NCI-H1092 (cell line): ENCODE measurements at places on chromosomes 4 and X.

DNA sequence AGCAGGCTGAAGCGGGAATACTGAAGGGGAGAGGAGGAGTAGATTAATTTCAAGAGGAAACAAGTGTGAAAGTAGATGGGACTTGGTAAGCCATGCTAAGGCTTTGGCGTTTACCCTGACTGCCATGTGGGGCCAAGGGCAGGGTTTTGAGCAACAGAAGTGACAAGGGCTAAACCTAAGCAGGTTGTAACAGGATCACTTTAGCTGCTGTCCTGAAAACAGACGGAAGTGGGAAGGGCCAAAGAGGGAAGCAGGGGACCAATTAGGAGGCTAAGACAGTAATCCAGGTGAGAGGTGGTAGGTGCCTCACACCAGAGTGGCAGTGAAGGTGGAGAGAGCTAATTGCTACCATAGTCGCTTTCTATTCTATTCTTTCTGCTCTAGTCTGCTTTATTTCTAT, 166.5 kb downstream of the PJA1 start:
- DNase-seq = no peak

DNA sequence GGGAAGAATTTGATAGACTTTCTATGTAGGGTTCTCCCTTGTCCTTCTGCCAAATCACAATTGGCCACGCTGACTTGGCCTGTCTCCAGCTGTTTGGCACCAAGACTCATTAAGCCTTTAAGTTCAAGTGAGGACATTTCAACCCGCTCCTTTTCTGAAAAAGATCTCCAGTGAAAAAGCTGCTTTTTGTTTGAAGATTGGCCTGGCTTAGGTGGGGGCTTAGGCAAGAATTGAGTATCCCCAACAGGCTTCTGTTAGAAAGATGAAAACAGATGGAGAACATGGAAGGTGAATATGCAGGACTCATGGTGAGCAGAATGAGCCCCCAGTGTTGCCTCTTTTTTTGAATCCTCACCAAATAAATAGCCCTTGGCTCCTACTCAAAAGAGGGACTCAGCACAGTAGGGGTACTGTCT, 28.5 kb upstream of the LIMCH1 start:
- DNase-seq = peak; percentile 36

DNA sequence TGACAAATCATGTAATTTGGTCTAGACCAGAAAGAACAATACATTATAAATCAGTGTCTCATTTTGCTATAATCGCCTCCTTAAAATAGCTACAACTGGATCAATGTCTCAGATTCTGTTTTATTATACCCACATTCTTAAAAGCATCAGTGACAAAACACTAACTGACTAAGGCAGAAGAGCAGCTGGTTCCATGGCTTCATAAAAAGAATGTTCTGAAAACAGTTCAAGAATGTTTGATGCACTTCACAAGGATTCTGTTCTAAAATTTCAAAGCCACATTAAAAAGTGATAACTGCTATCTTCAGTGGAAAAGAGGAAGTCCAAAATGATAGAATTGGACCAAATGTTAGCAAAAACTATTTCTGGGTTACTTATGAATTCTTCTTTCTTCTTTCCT, 69.8 kb downstream of the COL25A1 start:
- DNase-seq = no peak

DNA sequence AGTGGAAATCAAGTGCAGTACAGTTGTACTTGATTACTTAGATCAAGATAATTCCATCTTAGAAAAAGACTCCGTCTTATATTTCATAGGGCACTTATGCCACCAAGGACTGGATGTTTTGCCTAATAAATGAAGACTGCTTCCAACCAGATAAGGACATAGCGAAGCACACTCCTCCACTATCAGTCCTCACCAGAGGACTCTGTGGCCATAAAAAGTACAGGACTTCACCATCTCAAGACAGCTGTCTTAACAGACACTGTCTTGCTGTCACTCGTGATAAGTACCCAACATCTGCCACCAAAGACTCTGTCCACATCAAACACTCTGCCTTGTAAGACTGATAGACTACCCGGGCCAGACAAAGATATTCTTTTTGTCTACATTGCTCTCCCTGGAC, 352.0 kb downstream of the TRAM1L1 start:
- no peak for DNase-seq

GRCh38 chr4:48340276-48340964, 909 bp upstream of the SLAIN2 start:
- DNase-seq = no peak

- no peak for DNase-seq
Measured at GRCh38 chrX:22912616-22913015, 87.1 kb upstream of the DDX53 start.

GRCh38 chrX:16082470-16083085, 40.8 kb upstream of the GRPR start:
- no peak for DNase-seq

GRCh38 chrX:103498786-103499185, 20.5 kb downstream of the RAB40A start:
- no peak for DNase-seq

- no peak for DNase-seq
Measured at GRCh38 chrX:153989973-153990655, 17.6 kb downstream of the TMEM187 start.

DNA sequence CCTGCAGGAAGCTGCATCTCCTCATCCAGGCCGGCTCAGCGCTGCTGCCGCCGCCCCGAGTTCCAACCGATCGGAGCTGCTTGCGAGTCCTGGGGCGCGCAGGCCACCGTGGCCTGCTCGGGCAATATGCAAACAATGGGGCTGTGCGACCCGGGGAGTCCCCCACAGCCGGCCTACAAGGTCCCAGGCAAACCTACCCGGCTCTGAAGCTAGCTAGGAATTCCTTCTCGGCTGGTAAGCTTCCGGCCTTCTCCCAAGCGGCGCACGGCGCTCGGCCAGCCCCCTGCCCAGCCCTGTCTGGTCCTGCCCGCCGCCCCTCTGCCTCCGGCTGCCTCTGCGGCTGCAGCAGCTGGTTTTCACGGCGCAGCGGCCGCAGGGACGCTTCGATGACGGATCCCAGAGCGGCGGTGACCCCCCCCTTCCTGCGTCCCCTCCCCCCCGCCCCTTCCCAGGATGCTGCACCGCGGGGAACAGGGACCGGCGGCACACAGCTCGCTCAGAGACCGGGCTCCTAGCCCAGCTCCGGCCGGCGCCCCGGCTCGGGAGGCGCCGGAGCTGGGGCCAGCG, 59.4 kb downstream of the TSC22D3 start:
- DNase-seq = no peak

GRCh38 chr4:167890226-167890625, 202.1 kb upstream of the ANXA10 start:
- no peak for DNase-seq

DNA sequence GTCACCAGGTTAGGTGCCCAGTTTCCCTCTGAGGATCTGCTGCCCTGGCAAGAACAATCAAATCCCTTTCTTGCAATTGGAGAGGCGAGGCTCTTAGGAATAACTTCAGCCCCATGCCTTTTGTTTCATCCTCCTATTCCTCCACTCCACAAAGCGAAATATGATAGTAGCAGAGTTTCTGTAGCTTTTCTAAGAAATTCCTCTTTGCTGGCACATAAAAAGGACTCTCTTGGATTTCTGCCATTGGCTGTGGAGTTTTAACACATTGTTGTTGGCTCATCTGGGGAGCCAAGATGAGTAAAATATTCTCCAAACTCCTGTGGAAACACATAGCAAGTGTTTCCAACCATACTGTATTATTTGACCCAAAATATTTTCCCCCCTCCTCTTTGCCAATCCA, 11.0 kb upstream of the ADGRG2 start:
- DNase-seq = no peak

DNA sequence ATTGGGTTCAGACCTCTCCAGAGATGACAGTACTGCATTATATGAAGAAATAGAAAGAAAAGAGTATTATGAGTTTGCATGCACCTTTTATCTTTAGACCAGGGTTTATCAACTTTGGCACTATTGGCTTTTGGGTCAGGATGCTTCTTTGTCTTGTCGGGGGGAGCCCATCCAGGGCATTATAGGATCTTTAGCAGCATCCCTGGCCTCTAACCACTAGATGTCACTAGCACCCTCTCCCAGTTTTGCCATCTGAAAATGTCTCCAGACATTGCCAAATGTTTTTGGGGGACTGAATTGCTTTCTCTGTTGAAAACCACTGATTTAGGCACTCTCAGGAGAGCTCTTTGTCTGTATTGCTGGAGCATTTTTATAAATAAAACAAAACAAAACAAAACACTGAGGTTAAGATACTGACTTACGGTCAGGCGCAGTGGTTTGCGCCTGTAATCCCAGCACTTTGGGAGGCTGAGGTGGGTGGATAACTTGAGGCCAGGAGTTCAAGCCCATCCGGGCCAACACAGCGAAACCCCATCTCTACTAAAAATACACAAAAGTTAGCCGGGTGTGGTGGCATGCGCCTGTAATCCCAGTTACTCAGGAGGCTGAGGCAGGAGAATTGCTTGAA, 23.6 kb downstream of the CA5B start:
- DNase-seq = peak; percentile 0

DNA sequence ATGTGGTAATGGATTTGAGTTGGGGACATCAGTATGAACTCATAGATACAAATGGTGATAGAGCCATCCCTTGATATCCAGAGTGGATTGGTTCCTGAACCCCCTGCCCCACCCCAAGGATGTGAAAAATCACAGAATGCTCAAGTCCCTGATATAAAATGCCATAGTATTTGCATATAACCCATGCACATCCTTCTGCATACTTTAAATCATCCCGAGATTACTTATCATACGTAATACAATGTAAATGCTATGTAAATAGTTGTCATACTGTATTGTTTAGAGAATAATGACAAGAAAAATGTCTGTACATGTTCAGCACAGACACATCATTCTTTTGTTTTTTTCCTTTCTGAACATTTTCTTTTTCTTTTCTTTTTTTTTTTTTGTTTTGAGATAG, 18.9 kb upstream of the SEPTIN11 start:
- no peak for DNase-seq

DNA sequence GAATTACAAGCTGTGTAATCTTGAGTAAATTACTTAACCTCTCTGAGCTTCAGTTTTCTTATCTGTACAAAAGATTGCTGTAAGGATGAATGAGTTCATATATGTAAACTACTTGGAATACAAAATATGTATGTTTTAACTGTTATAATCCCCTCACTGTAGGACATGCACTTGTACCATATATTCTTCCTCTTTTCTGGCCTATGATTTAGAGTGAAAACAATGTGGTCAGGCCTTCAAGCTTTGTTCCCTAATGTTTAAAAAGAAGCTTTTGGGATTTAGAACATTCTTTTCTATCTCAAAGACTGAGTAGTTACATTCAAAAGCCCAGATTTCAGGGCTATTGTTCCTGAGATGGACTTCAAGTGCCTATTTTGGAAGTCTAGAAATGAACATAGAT, 26.7 kb upstream of the GPRIN3 start:
- no peak for DNase-seq

DNA sequence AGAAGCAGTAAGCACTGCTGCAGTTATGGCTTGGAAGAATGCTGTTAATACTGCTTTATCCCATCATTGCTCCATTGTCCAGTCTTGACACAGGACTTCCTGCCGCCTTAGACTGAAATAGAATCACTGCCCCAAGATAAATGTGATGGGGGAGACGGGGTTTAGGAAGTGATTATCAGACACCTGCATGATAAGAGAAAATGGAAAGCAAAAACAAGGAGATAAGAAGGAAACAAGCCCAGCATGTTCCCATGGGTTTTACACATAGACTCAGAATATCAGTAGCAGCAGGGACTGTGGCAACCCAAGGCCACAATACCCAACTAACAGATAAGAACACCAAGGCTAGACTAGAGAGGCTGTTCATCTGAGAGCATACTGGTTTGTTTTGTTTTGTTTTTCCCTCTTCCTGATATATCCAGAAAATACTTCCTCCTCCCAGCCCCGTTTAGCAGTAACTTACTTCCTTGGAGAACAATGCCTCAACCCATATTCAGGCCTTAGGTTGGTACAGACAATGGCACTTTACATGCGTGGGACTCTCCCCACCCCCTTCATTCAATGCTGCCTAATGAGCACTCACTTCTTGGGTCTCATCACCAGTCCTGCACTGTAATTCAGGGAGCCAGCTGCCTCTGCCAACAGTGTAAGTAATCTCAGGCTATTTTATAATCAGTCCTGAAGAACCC, 232.6 kb downstream of the CBR4 start:
- DNase-seq = no peak

- no peak for DNase-seq
Measured at GRCh38 chrX:28756647-28757046, 169.4 kb downstream of the IL1RAPL1 start.

DNA sequence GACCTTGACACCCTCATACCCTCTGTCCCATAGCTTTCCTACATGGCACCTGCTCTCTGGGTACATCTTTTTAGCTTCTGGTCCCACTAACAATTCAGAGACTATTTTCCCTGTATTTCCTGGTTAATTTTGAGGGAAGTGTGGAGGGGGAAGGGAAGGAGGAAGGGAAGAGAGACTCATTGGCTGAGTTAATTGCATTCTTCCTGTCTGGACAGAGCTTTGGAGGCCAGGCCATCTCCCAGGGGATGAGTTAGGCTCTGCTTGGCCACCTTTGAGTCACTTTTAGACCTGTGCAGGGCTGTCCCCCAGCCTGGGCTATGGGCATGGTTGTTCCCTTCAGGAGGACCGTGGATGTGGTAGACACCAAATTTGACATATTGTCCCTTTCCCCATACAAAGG, 167.9 kb upstream of the PGRMC2 start:
- DNase-seq = no peak

DNA sequence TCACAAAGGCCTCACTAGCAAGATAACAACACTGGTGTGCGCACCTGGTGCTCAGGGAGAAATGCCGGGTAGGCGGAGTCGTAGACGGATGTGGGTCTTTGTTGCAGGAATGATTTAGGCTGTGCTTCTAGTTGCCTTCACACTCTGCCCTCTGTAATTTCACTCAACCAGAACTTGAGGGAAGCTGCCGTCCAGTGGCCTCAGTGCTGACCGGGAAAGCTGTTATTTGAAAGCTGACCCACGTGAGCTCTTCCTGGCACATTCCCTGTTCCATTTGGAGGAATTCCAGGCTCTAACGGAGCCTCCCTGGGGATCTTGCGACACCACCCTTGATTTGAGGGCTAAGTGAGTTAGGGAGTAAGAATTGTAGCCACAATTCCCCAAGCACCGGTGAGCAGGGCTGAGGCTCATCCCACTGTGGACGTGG, 15.9 kb downstream of the SH3TC1 start:
- DNase-seq = peak; percentile 76

GRCh38 chr4:17664755-17665154, 50.3 kb downstream of the MED28 start:
- no peak for DNase-seq

- peak; percentile 38 for DNase-seq
Measured at GRCh38 chr4:150078579-150079080, 385 bp downstream of the DCLK2 start.

- no peak for DNase-seq
Measured at GRCh38 chr4:122341886-122342285, 36.9 kb upstream of the ADAD1 start.

DNA sequence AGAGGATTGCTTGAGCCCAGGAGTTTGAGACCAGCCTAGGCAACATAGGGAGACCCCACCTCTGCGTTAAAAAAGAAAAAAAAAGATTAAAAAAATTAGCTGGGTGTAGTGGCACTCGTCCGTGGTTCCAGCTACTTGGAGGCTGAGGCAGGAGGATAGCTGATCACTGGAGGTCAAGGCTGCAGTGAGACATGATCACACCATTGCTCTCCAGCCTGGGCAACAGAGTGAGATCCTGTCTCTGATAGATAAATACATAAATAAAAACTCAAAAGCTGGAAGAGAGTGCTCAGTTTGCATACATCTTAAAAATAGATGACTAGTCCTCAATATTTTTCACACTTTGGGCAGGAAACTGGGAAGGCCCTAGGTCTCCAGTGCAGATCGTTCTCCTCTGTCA, 54.1 kb downstream of the TMEM131L start:
- no peak for DNase-seq

- DNase-seq = no peak
Measured at GRCh38 chr4:147901916-147902315, 170.0 kb downstream of the ARHGAP10 start.
